ENCODE measurements at places on chromosomes 3 and 15.

DNA sequence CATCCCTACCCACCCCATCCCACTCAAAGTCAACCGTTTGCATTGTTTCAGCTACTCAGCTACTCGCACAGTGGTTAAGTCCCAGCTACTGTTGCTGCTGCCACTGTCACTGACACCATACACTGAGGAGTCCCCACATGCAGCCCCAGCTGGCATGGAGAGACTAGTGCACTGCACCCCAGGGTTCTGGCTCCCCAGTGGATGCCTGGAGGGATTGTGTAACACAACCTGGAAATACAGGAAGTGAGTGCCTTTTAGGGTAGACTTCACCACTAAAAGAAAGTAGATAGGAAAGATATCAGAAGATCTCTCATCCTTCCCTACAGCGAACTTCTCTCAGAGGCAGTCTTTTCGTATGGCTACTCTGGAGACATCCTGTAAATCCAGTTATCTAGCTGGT is 169.2 kb upstream of the STRIT1 start:
- DNase-seq = no peak

DNA sequence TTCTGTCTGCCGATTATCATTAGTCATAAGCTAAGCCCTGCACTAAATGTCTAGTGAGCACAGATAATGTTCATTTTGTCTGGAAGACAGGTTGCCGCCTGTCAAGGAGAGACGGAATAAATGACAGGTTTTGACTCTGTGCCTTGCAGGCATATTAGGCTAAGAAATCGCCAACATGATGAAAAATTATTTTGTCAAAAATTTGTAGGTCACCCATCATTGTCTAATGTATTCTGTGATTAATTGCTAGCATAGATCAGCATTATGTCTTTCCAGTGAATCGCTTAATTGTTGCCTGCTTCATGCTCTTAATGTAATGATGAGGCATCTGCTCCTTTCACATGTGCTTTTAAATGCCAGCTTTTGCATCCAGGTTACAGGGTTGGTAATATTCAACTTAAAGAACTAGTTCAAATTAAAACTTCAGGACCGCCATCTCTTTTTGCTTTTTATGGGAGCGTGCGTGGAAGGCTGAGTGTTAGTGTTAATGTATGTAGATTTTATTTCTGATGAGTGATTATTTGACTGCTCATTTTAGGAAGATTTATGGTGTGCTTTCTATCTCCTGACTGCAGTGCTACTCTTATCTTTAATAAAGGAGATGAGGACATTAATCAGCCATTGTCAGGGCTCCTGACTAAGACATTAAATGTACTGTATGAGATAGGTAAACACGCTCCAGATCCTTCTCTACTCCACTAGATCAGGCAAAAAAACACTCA is 120.8 kb upstream of the MEIS2 start:
- no peak for DNase-seq

- DNase-seq = peak; percentile 90
These were observed at the start of gene SNX4 for GRCh38 chr3:125519678-125520562. TSS of gene SNX4 (minus strand) at chr3:125520202. CDS start at chr3:125520172, 30 bp downstream.

- no peak for DNase-seq
These were observed 144.6 kb upstream of the TMCO5A start for GRCh38 chr15:37789881-37790280.

- DNase-seq = no peak
These were observed 110.2 kb upstream of the UMPS start for GRCh38 chr3:124619887-124620599.

DNA sequence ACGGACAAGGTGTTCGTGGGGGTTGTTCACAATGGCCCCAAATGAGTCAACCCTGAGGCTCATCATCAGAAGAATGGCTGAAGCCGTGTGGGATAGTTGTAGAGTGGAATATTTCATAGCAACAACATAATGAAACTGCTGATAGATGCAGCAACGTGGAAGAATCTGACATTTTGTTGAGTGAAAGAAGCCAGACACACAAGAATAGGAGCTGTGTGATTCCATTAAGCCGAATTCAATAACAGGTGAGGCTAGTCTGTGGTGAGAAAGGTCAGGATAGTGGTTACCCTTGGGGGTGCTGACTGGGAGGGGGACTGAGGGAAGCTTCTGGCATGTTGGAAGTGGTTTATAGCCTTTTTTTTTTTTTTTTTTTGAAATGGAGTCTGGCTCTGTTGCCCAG is 144.0 kb downstream of the SMAD6 start:
- no peak for DNase-seq

DNA sequence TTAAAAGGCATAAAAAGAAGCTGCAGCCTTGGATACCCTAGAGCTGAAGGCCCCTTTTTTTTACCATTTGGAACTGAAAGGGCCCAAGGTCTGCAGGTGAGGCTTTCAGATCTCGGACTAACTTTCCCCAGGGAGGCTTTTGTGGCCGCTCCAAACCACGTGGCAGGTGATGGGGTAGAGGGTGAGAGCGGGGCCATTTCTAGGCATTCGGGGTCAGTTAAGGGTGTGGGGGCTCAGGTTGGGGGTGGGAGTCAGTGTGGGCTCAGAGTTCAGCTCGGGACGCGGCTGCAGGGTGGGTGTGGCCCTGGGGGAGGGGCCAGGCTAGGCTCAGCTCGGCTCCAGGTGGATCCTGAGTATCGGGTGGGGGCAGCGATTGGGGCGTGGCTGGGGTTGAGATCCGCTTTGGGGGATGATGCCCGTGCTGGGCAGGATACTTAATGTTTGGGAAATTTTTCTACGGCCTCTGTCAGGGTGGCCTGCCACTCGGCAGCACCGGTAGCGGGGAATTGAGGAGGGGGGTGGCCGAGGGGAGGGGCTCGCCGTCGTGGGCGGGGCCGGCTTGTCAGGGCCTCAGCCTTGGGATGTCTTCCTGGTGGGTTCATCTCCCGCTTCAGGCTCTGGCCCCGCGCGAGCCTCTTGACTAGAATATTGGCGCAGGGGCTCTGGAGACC is 2.5 kb downstream of the KLF13 start:
- peak; percentile 27 for DNase-seq

DNA sequence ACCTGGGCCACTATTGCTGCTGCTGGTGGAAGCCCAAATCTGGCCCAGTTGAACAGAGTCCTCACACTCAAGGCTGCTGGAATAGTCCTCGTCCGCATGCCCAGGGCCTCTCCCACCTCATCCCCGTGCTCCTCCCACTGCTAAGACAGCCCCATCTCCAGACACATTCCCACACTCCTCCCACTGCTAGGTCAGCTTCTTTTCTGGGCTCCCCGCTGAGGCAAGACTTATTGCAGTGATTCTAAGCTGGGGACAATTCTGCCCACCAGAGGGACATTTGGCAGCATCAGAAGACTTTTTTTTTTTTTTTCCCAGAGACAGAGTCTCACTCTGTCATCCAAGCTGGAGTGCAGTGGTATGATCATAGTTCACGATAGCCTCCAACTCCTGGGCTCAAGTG is 35.1 kb downstream of the POC1A start:
- DNase-seq = no peak

GRCh38 chr15:57320631-57321220 is 55.6 kb upstream of the CGNL1 start:
- no peak for DNase-seq
